ENCODE measurements at places on chromosomes 3 and 15. TPM values are rescaled to one million over a fixed set of nuclear protein-coding genes. Genes with fewer than 3 reads are reported as not detected.

ADGRG7 gene
- total RNA-seq: not detected

DNA sequence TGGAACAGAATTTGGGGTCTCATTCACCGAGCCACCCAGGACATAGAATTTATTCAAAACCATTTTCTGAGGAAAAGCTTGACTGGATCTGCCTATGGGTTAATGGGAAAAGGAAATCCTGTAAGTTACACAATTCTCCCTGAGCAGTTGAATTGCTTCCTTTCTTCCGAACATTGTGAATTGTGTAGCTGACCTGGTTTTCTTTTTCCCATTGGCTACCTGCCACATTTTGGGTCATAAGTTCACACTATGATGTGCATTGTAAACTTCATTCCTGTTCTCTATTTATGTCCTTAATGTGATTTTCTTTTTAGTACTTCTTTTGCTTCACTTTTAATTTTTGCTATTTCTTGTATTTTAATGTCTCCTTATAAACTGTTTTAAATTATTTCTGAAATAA is 386.0 kb upstream of the LRRC3B start:
- peaks cover 12% of the 10 kb centered on the region for H3K4me1 ChIP-seq
- no peak for DNase-seq
- H3K27ac ChIP-seq: peak overlapping the region; percentile 31
- no peaks in the 10 kb centered on the region for H3K27me3 ChIP-seq

DNA sequence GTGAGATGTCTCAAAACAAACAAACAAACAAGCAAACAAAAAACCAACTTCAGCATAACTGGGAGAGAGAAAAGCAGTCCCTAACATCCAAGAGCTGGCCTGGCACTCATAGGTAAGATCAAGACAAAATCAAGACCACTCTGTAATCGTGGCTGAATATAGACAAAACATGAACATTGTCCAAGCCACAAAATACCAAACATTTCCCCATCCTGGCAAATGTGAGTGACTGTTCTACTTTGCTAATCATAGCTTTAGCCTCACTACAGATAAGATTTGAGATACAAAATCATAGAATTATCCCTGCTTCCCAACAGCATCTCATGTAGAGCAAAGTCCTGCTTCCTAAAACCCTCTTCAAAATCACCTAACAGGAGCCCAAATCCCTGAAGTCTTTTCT is 116.7 kb upstream of the PRTG start:
- no peaks in the 10 kb centered on the region for H3K4me1 ChIP-seq
- H3K4me3 ChIP-seq: no peak overlapping the region
- H3K27ac ChIP-seq: no peak overlapping the region
- no peaks in the 10 kb centered on the region for H3K27me3 ChIP-seq

- no peak for DNase-seq
- H3K27ac ChIP-seq: peak overlapping the region; percentile 43
- H3K4me1 ChIP-seq: peaks cover 24% of the 10 kb centered on the region
- H3K4me3 ChIP-seq: no peak overlapping the region
- H3K27me3 ChIP-seq: no peaks in the 10 kb centered on the region
These were observed 27.7 kb downstream of the SACM1L start for GRCh38 chr3:45716790-45717336.

GRCh38 chr15:81064253-81064652 is 63.5 kb downstream of the TLNRD1 start:
- H3K4me1 ChIP-seq: peaks cover 12% of the 10 kb centered on the region
- no peaks in the 10 kb centered on the region for H3K36me3 ChIP-seq
- no peak for DNase-seq
- no peak overlapping the region for H3K27ac ChIP-seq

DNA sequence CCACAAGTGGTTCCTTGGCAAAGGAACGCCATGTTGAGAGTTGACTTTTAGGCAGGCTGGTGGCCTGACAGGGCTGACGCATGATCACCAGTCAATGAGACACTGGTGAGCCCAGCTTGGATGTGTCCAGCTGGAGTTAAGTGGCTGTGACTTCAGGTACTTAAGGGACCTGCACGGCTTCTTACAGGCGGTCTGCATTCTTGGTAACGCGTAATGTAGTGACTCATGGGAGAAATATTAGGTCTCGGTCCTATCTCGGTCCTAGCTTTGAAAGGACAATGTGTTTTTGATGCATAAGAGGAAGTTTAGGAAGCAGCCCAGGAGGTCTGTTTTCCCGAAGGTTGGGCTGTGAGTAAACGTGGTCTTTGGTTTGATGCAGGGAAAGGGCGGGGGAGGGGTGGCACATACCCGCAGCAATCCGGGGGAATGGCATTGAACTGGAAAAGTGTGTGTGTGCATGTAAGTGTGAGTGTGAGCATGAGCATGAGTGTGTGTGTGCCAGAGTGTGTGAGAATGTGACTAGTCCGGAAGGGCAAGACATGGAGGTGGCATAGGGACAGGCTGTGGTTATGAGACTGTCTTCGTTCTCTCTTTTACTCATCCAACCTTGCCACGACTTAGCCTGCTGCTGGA is 55.3 kb downstream of the FAM43A start:
- H3K27ac ChIP-seq: peak overlapping the region; percentile 45
- H3K36me3 ChIP-seq: no peaks in the 10 kb centered on the region
- H3K27me3 ChIP-seq: no peaks in the 10 kb centered on the region
- H3K4me3 ChIP-seq: no peak overlapping the region
- H3K4me1 ChIP-seq: peaks cover 33% of the 10 kb centered on the region

DNA sequence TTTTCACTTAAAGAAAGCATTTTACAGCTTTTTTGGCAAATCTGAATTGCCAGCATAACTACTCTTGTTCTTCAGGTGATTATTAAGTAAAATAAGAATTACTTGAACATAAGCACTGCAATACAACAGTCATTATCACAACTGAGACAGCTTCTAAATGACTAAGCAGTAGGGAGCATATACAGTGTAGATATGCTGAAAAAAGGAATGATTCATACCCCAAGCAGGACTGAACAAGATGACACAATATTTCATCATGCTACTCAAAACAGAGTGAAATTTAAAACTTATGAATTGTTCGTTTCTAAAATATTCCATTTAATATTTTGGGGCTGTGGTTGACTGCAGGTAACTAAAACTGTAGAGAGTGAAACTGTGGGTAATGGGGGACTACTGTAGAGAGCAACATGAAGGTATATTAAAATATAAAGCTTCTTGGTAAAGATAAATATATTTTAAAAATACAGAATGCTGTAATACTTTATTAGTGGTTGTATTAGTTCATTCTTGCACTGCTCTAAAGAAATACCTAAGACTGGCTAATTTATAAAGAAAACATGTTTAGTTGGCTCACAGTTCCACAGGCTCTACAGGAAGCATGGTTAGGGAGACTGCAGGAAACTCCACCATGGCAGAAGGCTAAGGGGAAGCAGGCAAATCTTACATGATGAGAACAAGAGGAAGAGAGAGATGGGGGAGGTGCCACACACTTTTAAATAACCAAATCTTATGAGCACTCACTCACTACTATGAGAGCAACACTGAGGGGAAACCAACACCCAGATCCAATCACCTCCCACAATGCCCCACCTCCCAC is 84.8 kb downstream of the DCLK3 start:
- DNase-seq: no peak
- no peak overlapping the region for H3K27ac ChIP-seq
- H3K4me1 ChIP-seq: no peaks in the 10 kb centered on the region
- no peaks in the 10 kb centered on the region for H3K27me3 ChIP-seq
- no peaks in the 10 kb centered on the region for H3K36me3 ChIP-seq
- no peak overlapping the region for H3K4me3 ChIP-seq

- H3K4me3 ChIP-seq: peak overlapping the region; percentile 62
- H3K27me3 ChIP-seq: no peaks in the 10 kb centered on the region
- peak overlapping the region; percentile 91 for H3K27ac ChIP-seq
- peak; percentile 71 for DNase-seq
- peaks cover 73% of the 10 kb centered on the region for H3K4me1 ChIP-seq
- H3K36me3 ChIP-seq: no peaks in the 10 kb centered on the region
These were observed 161.1 kb upstream of the TBL1XR1 start for GRCh38 chr3:177358091-177358976.

DNA sequence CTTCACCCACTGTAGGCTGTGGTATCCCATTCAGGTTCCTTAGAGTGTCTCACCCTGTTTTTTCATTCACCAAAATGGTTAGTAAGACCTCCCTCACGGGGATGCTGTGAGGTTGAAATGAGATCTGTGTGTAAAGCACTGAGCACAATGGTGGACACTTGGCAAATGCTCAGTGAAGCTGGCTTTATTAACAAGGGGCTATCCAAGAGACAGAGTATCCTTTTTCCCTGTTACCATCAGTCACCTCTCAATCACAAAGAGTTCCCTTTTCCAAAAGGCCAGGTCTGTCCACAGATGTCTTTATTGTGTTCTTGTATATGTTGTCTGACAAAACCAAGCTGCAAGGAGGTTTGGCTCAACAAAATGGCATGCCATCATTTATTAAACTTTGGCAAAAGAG is 138.9 kb upstream of the RARB start:
- no peaks in the 10 kb centered on the region for H3K27me3 ChIP-seq
- no peaks in the 10 kb centered on the region for H3K36me3 ChIP-seq
- H3K27ac ChIP-seq: no peak overlapping the region
- no peak for DNase-seq
- H3K4me3 ChIP-seq: no peak overlapping the region
- H3K4me1 ChIP-seq: no peaks in the 10 kb centered on the region

GRCh38 chr15:67076147-67076843 is 10.9 kb downstream of the SMAD3 start:
- no peaks in the 10 kb centered on the region for H3K27me3 ChIP-seq
- no peak overlapping the region for H3K4me3 ChIP-seq
- peaks cover 92% of the 10 kb centered on the region for H3K4me1 ChIP-seq

DNA sequence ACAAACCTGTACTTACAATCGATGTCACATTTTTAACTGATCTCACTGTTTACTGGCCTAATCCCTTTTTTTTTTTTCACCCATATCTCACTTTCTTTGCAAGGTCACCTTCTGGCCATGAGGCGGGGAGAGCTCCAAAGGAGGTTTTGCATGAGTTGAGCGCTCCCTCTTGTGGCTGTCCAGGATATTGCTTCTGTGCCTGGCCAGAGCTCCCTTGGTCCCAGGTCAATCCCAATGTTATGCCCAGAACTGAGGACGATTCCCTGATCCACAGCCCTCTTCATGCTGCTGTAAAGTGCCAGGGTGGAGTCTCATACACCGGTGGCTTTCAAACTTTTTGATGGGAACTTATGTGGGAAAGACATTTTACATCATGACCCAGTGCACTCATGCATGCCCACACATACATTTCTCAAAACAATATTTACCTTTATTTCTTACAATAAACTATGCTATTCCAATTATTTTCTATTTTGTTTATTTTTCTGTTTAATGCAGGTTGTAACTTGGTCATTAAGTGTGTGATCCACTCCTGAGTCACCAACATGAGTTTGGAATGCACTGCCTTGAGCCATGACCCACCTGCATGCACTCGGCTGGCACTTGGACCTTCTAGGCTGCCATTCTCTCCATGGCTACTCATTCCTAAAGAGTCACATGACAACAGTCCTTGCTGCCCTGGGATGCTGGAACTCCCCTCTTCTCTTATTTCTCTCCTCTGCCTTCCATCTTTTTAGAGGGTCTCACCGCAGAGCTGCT is 9.6 kb upstream of the SST start:
- no peak overlapping the region for H3K27ac ChIP-seq
- peaks cover 34% of the 10 kb centered on the region for H3K27me3 ChIP-seq
- DNase-seq: peak; percentile 73
- no peaks in the 10 kb centered on the region for H3K36me3 ChIP-seq
- H3K4me1 ChIP-seq: peaks cover 10% of the 10 kb centered on the region

DNA sequence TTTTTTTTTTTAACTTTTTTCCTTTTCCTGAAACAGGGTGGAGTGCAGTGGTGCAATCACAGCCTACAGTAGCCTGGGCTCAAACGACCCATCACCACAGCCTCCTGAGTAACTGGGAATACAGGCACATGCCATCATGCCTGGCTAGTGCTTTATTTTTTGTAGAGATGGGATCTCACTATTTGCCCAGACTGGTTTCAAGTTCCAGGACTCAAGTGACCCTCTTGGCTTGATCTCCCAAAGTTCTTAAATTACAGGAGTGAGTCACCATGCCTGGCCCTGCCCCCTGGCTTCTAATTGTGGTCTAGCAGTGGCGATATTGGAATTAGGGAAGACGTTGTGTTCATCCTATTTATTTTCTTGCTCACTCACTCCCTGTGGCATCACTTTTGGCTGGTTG is 1138.4 kb downstream of the SI start:
- H3K27me3 ChIP-seq: no peaks in the 10 kb centered on the region
- H3K4me1 ChIP-seq: no peaks in the 10 kb centered on the region
- H3K4me3 ChIP-seq: no peak overlapping the region
- no peaks in the 10 kb centered on the region for H3K36me3 ChIP-seq
